ENCODE measurements at places on chromosomes 12 and 14.
A peak's percentile ranks its signal among the peaks of the same experiment; 100 is the strongest.

GRCh38 chr12:44874981-44875416 lies 1.1 kb downstream of the NELL2 start:
- DNase-seq = no peak

DNA sequence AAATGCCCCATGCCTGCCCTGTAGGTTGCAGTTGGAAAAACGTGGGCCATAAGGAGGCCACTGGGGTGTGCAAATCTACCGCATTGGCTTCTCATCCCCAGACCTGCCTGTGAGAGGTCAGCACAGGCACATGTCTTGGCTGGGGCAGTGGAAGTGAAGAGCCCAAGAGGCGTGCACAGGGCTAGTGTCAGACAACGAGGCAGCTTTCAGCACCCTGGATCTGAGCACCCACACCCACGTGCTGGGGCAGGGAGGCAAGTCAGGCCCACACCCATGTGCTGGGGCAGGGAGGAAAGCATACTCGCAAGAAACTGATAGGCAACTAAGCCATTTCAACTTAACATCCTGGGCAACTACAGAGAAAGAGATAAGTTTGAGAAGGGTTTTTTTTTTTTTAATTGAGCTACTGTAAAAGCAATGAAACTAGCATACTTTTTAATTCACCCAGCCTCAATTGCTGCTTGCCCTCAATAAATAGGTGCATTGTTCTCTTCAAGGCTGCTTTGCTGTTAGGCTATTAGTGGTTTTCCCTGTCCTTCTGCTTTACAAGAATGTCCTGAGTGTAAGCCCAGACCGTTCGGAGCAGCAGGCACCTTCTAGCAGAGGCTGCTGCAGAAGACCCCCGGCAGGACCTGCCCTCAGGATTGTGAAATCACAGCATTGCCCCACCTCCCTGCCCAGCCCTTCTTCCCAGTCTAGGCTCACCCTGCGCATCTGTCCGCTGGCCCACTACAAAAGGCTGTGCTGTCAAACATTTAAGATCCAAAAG lies 355.3 kb upstream of the FKBP4 start:
- DNase-seq = no peak

DNA sequence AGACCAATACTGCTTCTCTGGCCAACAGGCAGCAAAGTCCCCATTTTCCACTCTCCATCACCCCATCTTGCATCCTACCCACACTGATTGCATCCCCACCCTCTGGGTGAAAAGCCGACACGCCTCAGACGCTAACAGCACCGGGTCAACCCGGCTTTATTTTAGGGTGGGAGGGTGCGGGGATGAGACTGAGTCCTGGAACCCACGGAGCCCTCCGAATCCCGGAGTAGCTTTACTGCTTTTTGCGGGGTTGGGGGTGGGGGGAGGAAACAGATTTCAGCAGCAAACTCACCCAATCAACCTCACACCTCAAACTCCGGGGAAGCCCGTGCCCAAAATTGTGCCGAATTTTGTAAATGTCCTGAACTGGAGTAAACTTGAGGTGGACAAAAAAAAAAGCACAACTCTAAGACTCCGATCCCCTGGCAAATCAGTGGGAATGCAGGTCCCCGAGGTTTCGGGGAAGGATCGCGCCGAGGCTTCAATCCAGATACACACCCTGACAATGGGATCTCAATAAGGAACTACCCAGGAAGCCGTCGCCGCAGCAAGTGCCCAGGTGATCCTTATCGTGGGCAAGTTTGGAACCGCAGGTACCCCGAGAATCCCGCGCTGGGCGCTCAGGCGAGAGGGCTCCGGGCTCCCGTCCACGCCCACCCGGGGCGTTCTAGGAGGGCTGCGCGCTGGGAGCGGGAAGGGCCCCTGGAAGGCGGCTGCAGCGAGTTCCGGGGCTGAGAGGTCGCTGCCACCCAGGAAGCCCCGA lies 1.1 kb downstream of the GCH1 start:
- DNase-seq = no peak

DNA sequence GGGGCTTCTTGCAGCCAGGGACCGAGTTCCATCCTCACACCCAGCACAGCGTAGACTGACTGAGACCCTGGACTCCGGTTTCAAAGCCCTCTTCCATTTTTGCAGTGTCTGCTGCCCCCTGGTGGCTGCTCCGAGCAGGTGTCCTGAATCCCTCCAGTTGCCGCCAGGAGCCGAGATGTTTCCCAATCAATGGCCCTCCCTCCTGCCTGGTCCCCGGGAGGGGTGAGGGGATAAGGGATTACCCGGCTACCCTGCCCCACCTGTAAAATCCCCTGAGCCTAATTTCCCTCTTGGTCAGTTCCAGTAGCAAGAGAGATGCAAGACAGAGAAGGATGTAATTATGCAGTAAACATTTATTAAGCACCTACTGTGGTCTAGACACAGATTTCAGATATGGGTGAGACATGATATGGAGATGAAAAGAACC lies 55.0 kb downstream of the PHETA1 start:
- DNase-seq = peak; percentile 61

DNA sequence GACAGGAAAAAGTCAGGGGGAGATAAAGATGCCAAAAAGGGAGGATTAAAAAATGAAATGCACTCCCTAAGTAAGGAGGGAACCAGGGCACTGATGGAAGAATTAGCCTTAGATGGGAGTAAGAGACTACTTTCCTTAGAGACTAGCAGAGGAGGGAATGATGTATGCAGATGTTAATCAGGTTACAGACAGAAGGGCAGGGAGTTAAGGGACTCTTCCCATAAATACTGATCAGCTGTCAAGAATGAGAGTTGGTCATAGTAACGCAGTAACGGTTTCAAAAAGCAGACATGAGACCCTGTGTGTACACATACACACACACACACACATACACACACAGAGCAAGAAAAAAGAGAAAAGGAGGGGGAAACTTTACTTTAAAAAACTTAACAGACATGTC lies 93.4 kb downstream of the PHLDA1 start:
- DNase-seq = no peak

- no peak for DNase-seq
Observed at GRCh38 chr12:57389033-57389432, 41.8 kb downstream of the R3HDM2 start.

DNA sequence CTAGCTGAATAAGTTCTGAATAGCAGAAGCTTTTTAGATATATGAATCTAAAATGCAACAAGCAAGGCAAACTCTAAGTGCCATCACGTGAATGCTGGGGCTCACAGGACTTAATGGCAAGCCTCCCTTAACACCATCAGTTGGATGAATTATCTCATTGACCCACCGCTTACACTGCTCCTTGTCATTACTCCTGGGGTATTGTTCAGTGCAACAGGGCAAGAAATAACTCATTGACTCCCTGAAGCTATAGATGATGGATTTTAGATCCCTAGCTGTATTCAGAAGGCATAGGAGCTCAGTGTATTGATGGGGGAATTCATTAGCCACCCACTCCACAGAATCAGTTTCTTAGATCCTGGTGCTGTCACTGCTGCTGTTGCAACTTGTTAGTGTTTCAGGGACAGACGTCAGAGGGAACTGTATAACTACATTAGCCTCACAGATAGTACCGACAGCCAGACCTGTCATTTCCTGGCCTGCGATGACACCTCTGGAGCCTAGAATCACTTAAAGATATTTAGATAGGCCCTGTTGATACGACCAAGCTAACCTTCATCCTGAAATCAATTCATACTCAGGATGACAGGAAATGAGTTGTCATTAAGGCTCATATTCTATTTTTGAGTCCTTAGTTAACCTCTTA lies 735.3 kb downstream of the DIO2 start:
- no peak for DNase-seq

DNA sequence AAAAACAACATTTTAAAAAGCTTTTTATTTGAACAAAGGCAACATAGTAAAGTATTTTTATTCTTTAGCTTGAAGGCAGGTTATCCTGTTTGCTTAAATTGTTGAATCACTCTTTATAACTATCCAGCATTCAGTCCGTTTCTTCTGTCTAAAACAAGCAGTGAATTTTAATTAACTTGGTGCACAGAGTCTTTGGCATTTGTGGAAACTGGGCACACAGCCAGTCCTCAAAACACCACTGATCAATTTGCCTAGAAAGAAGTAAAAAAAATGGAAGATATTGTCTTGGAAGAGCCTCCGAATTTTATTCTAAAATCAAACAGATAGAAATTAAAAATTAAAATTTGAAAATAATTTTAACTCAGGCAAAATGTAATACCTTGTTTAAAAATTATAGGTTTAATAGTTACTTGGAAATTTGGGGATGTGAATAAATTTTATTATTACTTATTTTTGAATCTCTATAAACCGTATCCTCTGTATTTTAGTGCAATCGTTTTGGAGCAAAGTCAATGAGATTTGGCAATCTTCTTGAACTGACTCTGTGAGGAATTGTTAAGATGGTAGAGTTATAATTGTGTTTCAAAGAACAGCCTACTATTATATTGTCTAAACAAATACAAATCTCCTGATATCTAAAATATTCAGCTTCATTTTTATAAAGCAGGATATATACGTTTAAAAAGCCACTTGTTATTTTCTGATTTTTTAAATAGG lies 927.0 kb downstream of the SLC16A7 start:
- no peak for DNase-seq

GRCh38 chr14:98826618-98827017 lies 445.4 kb downstream of the BCL11B start:
- DNase-seq = no peak
